ENCODE measurements at places on chromosomes 1 and 21.
A peak's percentile ranks its signal among the peaks of the same experiment; 100 is the strongest.

- no peak for DNase-seq
Observed at GRCh38 chr1:1092894-1093609, 18.9 kb upstream of the RNF223 start.

- DNase-seq = no peak
Observed at GRCh38 chr1:74160046-74160445, 37.9 kb downstream of the LRRIQ3 start.

GRCh38 chr1:201394591-201394990, 4.5 kb downstream of the LAD1 start:
- DNase-seq = no peak

- no peak for DNase-seq
Observed at GRCh38 chr1:222931023-222931422, 116.2 kb downstream of the DISP1 start.

GRCh38 chr1:74395571-74395970, 116.8 kb downstream of the LRRC53 start:
- DNase-seq = no peak

DNA sequence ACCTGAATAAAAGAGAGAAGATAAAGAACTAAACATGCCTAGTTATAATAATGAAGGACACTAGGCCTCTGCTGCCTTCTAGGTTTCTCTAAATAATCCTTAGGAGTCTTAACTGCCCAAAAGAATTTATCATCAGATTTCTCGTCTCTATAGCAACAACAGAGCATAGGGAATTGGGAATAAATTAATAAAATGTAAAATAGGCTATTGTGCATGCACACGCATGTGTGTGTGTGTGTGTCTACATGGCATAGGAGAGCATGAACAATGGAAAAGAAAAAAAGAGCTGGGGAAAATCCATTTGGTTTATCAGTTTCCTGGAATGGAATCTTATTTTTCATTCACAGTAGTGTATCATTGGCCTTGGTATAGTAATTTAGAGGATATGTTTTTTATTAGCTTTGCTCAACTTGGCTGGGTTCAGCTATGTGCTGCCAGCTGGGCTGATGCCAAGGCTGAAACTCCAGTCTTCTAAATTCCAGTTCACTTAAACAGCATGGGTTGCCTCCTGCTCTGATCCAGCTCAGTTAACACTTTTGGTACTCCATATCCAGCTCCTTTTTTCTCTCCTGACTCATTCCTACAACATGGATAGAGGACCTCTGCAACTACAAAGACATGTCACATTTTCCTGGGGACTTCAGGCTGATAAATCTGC, 80.6 kb upstream of the SLFNL1 start:
- DNase-seq = no peak

DNA sequence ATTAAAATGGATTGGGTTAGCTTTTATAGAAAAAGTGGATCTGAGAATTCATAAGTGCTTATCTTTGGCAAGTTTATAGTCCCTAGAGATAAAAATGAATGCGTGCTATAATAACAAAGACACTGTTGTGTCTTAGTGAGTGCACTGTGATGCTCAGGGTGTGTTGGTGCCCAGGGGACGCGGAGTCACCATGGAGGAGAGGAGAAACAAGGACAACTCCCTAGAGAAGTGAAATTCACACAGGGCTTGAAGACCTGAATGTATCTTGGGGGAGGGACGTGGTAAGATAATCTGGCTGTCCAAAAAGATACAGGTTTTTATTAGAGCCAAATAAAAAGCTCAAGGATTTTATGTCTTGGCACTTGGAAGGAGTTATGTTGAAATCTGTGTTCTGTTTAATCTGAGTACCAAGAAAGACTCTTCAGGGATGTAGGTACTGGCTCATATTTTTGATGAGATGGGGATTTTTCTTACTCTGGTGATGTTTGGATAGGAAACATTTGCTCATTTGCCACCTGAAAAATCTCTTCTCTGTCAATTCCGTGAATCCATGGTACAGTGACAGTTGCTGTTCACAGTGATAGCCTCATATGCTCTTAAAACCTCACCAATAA, 9.6 kb downstream of the SMYD2 start:
- DNase-seq = no peak

GRCh38 chr1:38169121-38169520, 122.5 kb upstream of the POU3F1 start:
- no peak for DNase-seq

DNA sequence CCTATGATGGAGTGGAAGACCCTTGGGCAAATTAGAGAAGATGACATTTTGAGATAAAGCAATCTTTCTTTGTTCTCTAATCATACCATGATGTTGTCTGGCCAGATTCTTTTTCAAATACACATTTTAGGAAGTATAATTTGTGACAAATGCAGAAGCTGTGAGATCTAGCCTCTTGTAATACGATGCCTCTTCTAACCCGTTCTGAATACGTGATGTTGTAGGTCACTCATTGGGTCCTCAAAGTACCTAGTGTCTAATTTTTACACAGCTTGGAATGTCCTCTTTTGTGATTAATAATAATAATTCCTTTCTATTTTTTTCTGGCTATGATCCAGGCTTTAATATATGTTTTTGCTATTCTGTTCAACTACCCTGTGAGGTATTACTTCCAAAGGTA, 502.7 kb downstream of the NUF2 start:
- no peak for DNase-seq

GRCh38 chr1:171754971-171755370, 13.1 kb upstream of the VAMP4 start:
- no peak for DNase-seq

- no peak for DNase-seq
Observed at GRCh38 chr1:176617881-176618280, 154.9 kb downstream of the PAPPA2 start.

GRCh38 chr1:38611664-38612211, 247.8 kb downstream of the RRAGC start:
- DNase-seq = no peak

DNA sequence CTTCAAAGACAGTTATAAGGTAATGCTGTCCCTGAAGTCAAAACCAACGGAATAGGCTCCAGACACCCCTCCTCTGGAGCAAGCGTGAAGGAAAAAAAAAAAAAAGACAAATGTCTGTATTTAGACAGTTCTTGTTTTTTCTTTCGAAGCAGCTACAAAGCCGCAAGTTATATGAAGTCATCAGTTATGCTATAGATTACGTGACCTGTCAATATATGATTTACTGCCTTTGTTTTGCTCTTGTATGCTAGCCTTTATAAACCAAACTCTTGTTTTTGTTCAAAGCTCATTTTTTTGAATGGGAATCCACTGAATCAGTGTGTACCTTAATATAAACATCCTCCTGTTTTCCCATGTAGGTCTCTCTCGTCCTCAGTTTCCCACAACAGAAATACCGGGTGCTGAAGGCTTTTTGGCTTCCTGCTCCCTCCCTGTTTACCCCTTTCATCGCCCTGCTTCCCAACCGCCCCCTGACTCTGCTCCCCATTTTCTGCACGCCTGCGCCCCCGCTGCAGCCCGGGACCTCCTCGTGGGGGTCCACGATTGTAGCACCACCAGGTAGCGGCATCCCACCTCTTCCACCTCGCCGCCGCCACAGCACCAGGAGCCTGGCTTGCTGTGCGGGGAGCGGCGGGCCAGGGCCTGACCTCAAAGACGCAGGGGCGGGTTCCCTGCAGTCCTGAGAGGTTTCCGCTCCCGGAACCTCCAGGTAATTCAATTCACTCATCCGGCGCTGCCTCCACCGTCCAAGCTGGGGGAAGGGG, 5.2 kb upstream of the ZNF678 start:
- DNase-seq = no peak

DNA sequence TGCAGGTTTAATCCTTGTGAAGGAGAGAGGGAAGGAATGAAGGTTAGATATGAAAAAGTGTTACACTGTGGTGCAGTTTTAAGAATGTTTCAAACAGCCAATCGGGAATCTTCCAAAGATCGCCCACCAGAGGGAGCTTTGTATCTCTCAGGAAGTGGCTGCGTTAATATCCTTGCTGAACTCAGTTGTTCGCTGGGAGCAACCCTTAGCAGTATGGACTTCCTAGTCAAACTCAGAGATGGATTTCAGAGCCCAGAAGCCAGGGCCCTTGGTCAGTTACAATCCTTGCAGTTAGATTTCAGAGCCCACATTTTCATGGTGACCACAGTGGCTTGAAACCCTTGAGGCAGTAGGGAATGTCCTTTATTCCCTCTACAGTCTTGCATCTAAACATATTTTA, 136.2 kb downstream of the NTNG1 start:
- DNase-seq = no peak

DNA sequence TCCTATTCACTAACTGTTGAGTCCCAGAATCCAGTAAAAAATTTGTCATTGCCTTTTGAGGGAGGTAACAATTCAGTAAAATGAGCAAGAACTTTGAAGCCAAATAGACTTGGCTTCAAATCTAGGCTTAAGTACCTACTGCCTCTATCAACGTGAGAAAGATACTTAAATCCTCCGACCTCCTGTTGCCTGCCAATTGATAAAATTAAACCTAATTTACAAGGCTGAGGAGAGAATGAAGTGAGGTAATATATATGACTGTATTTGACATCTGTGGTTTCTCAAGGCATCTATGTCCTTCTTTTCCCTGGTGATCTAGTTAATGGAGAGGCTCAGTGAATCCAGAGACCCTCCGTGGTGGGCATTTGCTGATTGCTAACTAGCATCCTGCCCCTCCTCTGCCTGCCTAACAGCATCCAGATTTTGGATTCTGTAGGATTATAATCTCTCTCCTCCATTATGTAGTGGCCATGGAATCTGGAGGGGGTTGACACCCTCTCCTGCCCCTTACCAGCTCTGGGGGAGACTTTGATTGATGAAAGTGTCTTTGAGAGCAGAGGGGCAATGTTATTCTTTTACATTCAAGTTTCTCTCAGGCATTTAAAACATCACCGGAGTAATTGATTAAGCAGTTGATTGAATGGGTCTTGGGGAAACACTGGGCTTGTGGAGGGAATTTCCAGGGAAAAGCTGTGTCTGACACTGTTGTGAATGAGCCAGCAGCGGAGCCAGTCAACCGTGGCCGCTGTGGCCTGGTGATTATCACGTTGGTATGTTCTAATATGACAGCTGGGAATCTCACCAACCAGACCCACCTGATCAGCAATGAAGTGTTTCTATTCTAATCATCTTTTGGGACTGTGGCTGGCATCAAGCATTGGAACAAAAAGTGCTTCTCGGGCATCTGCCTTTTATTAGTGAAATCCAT, 140.7 kb upstream of the FAM78B start:
- no peak for DNase-seq

GRCh38 chr1:228282329-228283042, 74.6 kb downstream of the OBSCN start:
- no peak for DNase-seq

DNA sequence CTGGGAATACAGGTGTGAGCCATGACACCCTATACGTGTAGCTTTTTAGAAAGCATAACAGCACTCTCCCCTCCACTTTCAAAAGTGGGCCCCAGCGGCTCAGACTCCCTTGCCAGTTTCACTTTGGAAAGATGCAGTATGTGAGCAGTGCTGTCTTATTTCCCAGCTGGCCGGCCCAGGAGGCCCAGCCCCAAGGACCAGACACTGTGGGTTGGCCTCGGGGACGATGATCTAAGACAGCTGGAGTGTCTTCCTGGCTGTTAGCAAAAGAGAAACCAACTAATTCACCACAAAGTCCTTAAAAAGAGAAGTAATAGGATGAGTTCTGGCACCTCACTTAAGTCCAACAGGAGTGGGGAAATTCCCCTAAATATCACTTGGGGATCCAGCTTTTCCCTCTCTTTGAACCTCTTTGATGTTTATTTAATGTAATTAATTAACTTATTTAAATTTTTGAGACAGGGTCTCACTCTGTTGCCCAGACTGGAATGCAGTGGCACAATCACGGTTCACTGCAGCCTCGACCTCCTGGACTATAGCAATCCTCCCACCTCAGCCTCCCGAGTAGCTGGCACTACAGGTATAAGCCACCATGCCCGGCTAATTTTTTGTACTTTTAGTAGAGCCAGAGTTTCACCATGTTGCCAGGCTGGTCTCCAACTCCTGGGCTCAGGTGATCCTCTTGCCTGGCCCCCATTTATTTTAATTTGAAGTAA, 17.6 kb upstream of the CLIC4 start:
- DNase-seq = no peak

GRCh38 chr1:45583666-45584350, at the start of gene NASP:
Gene NASP, plus strand, starts transcription at chr1:45584041. Its CDS starts 106 bp downstream, at chr1:45584147.
- DNase-seq = peak; percentile 93

- DNase-seq = no peak
Observed at GRCh38 chr1:34923490-34923889, 6.0 kb downstream of the DLGAP3 start.

- DNase-seq = peak; percentile 30
Observed at GRCh38 chr1:43975249-43975961, 645 bp downstream of the ATP6V0B start.

- no peak for DNase-seq
Observed at GRCh38 chr1:59978511-59978910, 51.9 kb upstream of the CYP2J2 start.

DNA sequence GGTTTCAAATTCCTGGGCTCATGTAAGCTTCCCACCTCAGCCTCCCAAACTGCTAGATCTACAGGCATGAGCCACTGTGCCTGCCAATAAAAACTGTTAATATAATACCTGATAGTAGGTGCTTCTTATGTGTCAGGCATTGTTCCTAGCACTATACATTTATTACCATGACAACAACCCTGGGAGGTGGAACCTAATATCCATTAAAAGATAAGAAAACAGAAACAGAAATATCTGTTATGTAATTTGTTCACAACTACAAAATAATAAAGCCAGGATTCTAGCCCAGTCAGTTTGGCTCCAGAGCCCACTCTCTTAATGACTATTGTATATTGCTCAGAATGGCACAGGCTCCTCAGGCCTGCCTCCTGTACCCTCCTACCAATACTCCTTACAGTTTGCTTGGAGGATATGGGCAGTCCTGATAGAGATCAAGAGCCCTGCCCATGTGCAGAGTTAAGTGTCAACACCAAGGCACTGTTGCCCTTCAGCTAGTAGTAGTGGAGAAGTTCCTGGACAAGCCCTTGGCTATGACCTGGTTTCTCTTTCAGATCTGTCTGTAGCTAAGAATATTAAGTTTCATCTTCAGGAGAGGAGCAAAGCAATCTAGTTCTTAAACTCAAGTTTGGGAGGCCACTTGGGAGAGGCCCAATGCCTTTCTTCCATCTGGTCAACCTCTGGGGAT, 22.4 kb downstream of the RPL5 start:
- no peak for DNase-seq

- DNase-seq = no peak
Observed at GRCh38 chr1:245183429-245183828, 28.6 kb downstream of the KIF26B start.

- DNase-seq = no peak
Observed at GRCh38 chr1:244497805-244498204, 36.7 kb downstream of the CATSPERE start.

- DNase-seq = no peak
Observed at GRCh38 chr1:84385347-84385746, 12.9 kb upstream of the DNASE2B start.
